ENCODE measurements at places on chromosomes 2 and 18.
A peak's percentile ranks its signal among the peaks of the same experiment; 100 is the strongest.

DNA sequence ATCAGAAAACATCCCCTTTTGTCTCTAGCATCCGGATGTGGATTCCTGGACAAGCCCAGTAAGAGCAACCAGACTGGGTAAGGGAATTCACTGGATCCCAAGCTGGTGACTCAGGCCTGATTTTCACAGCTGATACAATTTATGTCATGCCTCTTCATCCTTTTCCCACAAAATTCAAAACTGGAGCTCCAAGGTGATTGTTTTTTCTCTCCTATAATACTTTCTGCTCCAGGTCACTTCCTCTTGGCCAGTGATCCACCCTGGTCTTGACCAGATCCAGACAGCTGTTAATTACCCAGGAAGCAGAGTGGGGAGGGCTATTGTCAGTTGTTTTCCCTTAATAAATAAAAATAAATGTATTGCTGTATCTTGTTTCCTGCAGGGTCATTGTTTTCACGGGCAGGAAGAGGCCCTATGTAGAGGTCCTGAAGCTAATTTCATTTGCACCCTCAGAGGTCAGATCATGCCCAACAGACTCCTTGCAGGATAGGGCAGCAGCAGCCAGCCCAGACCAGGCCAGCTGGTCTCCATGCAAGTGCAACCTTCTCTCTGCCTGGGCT lies 57.6 kb downstream of the EVA1A start:
- no peak for DNase-seq

DNA sequence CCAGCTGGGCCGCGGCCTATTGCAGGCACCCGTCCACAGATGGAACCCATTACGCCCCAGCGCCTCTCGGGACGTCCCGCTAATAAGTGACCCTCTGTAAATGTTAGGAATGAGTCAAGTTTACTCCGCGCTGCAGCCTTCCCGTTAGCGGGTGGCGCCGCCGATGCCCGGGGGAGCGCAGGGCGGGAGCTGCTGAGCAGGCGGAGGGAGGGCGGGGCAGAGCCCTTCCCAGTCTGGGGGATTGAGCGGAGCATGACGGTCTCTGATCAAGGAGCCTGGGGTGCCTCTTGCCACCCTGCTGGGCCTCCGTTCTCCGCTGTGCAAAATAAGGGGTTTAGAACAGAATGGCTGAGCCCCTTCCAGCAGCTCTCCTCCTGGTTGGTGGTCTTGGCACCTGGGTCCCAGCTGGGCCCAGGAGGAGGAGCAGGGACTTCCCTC lies 10.5 kb downstream of the CROCC2 start:
- peak; percentile 54 for DNase-seq

DNA sequence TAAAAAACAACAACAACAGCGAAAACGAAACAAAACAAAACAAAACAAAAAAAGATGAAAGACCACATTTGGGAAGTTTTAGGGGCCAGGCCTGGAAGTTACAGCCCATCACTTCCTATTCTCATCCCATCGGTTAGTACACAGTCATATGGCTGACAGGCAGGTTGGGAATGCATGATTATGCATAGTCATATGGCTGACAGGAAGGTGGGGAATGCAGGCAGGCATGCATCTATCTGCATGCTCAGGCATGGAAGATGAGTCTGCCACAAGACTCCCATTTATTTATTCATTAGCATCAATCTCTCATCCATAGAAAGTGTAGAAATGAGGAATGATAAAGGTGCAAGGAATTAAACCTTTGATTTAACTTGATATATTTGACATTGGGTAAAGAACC lies 325.3 kb upstream of the MEX3C start:
- no peak for DNase-seq

GRCh38 chr2:120272763-120273481 lies 20.3 kb downstream of the RALB start:
- DNase-seq, result no peak

GRCh38 chr2:37191253-37191652 lies 2.8 kb upstream of the SULT6B1 start:
- no peak for DNase-seq

GRCh38 chr2:3101016-3101942 lies 276.3 kb downstream of the EIPR1 start:
- DNase-seq, result no peak

DNA sequence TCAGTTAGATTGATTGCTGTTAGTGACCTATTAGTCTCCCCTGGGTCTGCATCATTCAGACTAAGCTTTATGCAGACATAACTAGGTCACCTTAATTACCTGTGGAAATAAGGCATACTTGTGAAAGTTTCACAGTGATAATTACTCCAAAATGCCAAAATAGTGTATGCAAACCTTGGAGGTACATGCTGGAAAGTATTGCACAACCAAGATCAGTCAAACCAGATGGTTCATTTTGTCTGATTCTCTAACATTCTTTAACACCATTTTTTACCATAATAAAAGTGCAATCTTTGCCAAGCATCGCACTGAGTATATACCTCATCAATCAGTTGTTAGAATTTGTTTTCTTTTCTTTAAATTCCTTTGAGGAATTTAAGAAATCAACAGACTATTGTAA lies 186.3 kb upstream of the TMEFF2 start:
- no peak for DNase-seq

Measured in WTC11 (cell line).